ENCODE measurements at places on chromosomes 3 and 15.
A peak's percentile ranks its signal among the peaks of the same experiment; 100 is the strongest.

GRCh38 chr15:25055356-25056068 lies 100.7 kb downstream of the SNRPN start:
- no peak for DNase-seq

DNA sequence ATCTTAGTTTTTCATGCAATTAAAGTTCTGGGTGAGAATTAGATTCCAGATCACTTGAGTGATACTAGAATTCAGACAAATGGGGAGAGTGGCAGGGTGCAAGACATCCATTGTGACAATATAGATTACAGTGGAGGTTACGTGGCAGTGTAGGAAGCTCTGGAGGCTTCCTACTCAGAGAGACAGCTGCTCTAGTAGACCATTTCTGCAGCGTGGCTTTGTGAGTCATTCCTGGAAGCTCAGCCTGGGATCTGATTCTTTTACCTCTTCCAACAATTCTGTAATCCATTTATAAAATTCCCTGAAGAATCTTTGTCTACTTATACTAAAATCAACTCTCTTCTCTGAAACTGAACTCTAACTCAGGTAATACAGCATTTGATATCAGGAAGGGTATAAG lies 90.4 kb upstream of the ASB14 start:
- peak; percentile 80 for DNase-seq

DNA sequence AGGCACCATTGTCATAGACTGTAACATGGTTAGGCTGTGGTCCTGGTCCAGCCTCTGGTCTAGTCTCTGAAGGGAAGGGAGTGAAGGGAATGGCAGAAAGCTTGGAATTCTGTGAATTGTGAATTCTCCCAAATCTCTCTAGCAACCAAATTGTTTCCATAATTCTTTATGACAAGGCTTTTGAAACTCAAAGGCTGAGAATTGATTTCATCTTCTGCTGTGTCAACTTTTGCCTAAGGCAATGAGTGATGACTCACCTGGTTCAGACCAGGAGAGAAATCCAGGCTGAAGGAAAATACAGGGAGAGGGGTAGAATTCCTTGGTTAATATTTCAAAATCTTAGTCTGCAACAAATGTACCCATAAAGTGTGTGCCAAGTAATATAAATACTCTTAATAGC lies 82.6 kb upstream of the ADPGK start:
- DNase-seq: no peak

- no peak for DNase-seq
These were observed 13.8 kb upstream of the VIPR1 start for GRCh38 chr3:42488687-42489086.

- no peak for DNase-seq
These were observed 11.8 kb upstream of the HRG start for GRCh38 chr3:186653984-186654383.

GRCh38 chr15:88619796-88620195 lies 1.3 kb upstream of the AEN start:
- DNase-seq: no peak

GRCh38 chr3:178778589-178778988 lies 242.4 kb downstream of the KCNMB2 start:
- no peak for DNase-seq

GRCh38 chr3:87949189-87949878 lies 109.5 kb downstream of the CGGBP1 start:
- no peak for DNase-seq

DNA sequence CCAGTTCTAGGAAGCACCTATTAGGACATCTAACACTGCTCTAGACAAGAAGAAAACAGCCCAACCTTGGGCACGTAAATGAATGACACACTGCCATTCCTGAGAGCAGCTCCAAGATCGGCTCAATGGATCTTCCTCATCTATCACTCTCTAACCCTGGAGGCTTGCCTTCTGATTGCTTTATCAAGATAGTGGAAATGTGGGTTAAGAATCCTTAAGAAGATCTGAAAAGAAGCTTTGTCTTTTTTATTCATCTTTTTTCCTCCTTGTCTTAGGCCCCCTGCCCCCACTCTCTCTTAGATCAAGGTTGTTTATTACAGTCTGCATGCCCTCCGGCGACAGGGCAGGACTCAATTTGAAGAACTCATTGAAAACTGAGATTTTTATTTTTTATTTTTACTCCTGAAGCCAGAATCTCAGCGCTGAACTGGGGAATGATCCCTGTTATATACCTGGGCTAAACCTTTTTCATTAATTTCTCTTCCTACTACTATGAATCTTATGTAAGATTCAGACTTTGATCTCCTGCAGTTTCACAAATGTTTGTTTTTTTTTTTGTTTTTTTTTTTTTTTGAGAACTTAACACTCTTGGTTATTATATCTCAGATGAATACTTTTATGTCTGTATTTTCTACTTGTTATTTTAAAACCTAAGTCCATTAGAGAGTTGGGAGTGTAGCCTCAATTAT lies 219.5 kb downstream of the SV2B start:
- no peak for DNase-seq

- DNase-seq: peak; percentile 95
These were observed 38.7 kb downstream of the ZBTB38 start for GRCh38 chr3:141407047-141407446.

- no peak for DNase-seq
These were observed 5.5 kb downstream of the ADAMTSL3 start for GRCh38 chr15:83659417-83659812.

- peak; percentile 19 for DNase-seq
These were observed 302.7 kb upstream of the KCNMB2 start for GRCh38 chr3:178233371-178234071.
